ENCODE measurements at places on chromosomes 1 and 21. TPM values are rescaled to one million over a fixed set of nuclear protein-coding genes. Genes with fewer than 3 reads are reported as not detected.

DNA sequence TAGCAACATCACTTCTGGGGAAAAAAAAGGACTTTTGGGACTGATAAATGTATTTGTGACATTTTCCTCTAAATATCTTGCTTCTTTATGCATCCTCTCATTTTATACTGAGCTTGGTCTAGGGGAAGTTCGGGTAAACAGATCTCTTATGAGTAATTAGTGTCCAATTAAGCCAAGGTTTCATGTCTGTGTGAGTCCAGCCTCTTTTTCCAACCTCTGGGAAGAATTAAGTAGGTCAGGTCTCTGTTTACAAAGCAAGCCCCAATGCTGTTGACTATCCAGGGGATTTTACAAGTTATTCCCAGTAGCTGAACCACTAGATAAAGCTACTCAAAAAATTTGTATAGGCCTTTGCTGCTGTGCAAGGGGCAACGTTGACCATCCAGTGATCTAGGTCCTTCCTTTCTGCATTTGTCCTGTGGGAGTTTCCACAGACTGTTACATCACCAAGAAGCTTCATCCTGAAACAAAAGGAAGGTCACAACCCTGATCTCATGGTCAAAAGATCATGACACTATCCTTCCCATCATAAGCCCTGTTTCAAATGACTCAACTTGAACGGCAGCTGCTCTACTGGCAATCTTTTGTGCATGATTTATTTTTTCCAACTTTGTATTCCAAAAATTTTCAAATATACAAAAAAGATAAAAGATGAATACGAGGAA lies 74.3 kb downstream of the ETS2 start:
- H3K27me3 ChIP-seq, result no peaks in the 10 kb centered on the region
- peaks cover 7% of the 10 kb centered on the region for H3K4me1 ChIP-seq
- no peak overlapping the region for H3K4me3 ChIP-seq
- DNase-seq, result no peak
- no peaks in the 10 kb centered on the region for H3K36me3 ChIP-seq
- no peak overlapping the region for H3K27ac ChIP-seq

GRCh38 chr1:59768792-59769735 lies 45.7 kb upstream of the HOOK1 start:
- H3K4me1 ChIP-seq, result no peaks in the 10 kb centered on the region
- no peak for DNase-seq
- H3K27ac ChIP-seq, result no peak overlapping the region
- no peak overlapping the region for H3K4me3 ChIP-seq

DNA sequence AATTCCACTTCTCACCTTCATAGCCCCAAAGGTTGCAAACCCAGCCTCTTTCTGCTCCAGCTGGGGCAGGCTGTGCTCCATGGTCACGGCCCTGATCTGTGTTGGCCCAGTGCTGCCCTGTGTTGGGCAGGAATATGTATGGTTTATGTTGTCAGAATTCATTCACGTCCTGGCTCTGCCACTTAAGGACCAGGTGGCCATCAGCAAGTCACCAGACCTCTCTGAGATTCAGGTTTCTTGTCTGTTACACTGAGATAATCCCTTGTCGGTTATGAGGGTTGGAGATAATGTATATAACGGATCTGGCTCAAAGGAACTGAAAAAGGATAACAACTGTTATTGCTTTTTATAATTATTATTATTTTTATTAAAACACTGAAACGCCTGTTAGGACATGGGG lies 39.1 kb upstream of the SELENON start:
- H3K4me1 ChIP-seq, result no peaks in the 10 kb centered on the region
- DNase-seq, result no peak

DNA sequence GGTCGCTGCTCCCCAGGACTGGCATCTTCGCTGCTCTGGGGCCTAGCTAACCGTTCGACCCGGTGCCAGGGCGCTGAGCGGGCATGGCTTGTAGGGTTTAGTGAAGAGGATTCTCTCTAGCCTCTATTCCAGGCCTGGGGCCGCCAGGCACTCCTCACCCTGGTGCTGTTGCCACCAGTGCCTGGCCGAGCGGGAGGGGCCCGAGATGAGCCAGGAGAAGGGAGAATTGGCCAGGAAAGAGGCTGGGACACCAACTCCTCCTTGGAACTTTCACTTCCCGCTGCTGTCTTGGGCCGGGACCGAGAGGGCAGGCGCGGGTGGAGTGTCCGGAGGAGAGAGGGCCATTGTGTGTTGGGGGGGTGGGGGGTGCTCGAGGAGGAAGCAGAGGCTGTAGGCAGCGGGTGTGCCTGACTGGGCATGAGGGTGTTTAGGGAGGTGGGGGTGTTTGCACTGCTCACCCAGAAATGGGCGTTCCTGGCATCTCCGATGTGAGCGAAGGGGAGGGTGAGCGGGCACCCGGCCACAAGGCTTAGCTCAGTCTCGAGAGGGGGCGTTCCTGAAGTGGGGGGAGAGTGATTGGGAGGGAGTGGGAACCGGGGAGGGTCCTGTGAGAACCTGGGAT lies 772 bp downstream of the ADAM15 start:
- H3K4me3 ChIP-seq, result peak overlapping the region; percentile 95
- peak overlapping the region; percentile 67 for H3K27ac ChIP-seq
- H3K27me3 ChIP-seq, result no peaks in the 10 kb centered on the region
- H3K36me3 ChIP-seq, result peaks cover 30% of the 10 kb centered on the region
- peaks cover 33% of the 10 kb centered on the region for H3K4me1 ChIP-seq

DNA sequence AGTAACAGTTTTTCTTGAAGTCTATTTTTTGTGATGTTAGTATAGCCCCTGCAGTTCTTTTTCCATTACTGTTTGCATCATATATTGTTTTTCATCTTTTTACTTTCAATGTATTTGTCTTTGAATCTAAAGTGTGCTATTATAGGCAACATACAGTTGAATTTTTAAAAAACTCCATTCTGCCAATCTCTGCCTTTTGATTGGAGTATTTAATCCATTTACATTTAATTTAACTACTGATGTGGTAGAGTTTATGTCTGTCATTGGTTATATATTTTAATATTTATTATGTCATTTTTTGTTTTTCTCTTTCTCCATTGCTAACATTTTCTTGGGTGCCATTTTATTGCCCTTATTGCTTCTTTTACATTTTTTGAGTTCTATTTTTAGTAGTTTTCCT lies 296.3 kb downstream of the HMCN1 start:
- no peak for DNase-seq
- no peaks in the 10 kb centered on the region for H3K36me3 ChIP-seq
- no peak overlapping the region for H3K27ac ChIP-seq
- no peaks in the 10 kb centered on the region for H3K4me1 ChIP-seq
- H3K27me3 ChIP-seq, result no peaks in the 10 kb centered on the region

GRCh38 chr1:194367121-194367520 lies 1180.7 kb upstream of the B3GALT2 start:
- peak overlapping the region; percentile 57 for H3K27ac ChIP-seq
- no peak overlapping the region for H3K4me3 ChIP-seq
- no peaks in the 10 kb centered on the region for H3K36me3 ChIP-seq
- H3K4me1 ChIP-seq, result peaks cover 16% of the 10 kb centered on the region

DNA sequence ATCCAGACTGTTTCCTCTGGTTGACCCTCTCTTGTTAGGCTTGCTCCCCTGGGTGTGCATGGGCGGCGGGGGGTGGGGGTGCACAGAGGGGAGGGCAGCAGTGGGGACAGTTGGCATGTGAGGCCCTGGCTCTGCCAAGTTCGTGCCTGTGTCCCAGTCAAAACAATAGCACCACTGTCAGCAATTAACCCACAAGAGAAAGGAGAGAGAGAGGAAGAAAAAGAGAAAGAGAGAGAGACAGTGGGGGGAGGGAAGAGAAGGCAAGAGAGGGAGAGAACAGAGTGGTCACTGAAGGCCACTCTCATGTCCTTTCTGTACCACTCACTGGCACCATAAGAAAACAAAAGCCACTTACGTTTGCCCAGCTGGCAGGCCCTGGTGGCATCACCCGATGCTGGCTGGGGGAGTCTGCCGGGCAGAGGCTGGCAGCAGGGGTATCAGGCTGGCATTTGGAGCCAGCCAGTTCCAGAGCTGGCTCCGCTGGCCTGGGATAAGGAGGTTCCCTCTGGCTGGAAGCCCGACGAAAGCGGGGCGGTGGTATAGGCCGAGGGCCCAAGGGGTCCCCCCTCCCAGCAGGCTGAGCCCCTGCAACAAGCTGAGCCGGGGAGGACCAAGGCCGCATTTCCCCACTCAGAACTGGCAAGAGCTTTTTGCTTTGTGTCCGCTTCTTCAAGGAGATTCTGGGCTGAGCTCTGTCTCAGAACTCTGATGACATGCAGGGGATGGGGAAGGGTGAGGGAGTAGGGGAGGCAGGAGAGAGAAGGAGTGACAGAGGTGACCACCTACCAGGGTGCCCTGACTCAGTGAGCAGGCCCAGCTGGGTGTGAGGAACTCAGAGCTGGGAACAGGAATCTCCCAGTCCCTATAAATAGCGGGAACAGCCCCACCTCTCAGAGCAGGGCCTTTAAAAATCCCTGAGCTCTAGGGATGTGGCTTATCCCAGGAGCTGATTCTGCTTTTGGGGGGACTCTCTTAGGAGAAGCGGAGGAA lies 27.9 kb downstream of the PIK3C2B start:
- no peaks in the 10 kb centered on the region for H3K4me1 ChIP-seq
- no peak overlapping the region for H3K27ac ChIP-seq
- DNase-seq, result no peak
- H3K36me3 ChIP-seq, result peaks cover 14% of the 10 kb centered on the region
- H3K4me3 ChIP-seq, result no peak overlapping the region
- no peaks in the 10 kb centered on the region for H3K27me3 ChIP-seq

DNA sequence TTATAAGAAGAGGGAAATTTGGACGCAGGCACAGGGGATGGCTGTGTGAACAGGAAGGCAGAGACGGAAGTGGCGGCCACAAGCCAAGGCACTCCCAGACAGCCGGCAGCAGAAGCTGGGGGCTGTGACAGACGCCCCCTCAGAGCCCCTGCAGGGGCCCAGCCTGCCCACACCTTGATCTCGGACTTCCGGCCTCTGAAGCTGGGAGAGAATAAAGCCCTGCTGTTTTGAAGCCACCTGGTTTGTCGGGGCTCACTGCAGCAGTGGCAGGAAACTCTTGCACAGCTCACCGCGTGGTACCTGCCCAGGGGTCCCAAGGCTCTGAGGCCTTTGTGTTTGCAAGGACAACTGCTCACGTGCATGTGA lies 13.7 kb downstream of the MEGF6 start:
- no peaks in the 10 kb centered on the region for H3K36me3 ChIP-seq
- no peak overlapping the region for H3K27ac ChIP-seq
- no peak overlapping the region for H3K4me3 ChIP-seq
- H3K4me1 ChIP-seq, result no peaks in the 10 kb centered on the region

The SSR2 gene
- 293 TPM for total RNA-seq

The S100A2 gene
- total RNA-seq, result 373 TPM
